ENCODE measurements at places on chromosomes 2 and 18. TPM values are rescaled to one million over a fixed set of nuclear protein-coding genes. Genes with fewer than 3 reads are reported as not detected.

The COLEC12 gene
- 103 TPM for total RNA-seq

The ILKAP gene
- 20.5 TPM for total RNA-seq

The MRPL30 gene
- 68.3 TPM for total RNA-seq

The MRPL53 gene
- 95.5 TPM for total RNA-seq

The CD226 gene
- 0.49 TPM for total RNA-seq

The GRB14 gene
- total RNA-seq = not detected

The IL1F10 gene
- not detected for total RNA-seq

The RNASEH1 gene
- total RNA-seq = 29.3 TPM

The SCN7A gene
- not detected for total RNA-seq

The UGT1A4 gene
- total RNA-seq = not detected

The INSIG2 gene
- total RNA-seq = 13.0 TPM

The CHPF gene
- 73.7 TPM for total RNA-seq

The GCKR gene
- not detected for total RNA-seq

The XDH gene
- 0.88 TPM for total RNA-seq

The ICOS gene
- total RNA-seq = not detected

The ALKAL2 gene
- total RNA-seq = not detected

The CNOT11 gene
- 50.7 TPM for total RNA-seq

The TAF4B gene
- 5.2 TPM for total RNA-seq

The MFSD6 gene
- 8.2 TPM for total RNA-seq

The RAB27B gene
- 7.0 TPM for total RNA-seq

The RUFY4 gene
- total RNA-seq = not detected

The PRSS56 gene
- not detected for total RNA-seq

The GALR1 gene
- not detected for total RNA-seq

The GKN1 gene
- not detected for total RNA-seq

The SPDYA gene
- 0.20 TPM for total RNA-seq

The NR4A2 gene
- 0.96 TPM for total RNA-seq

The ANTXR1 gene
- 69.7 TPM for total RNA-seq

The ACMSD gene
- total RNA-seq = not detected

The HRH4 gene
- total RNA-seq = not detected

The CCDC74A gene
- 41.9 TPM for total RNA-seq

The HOXD13 gene
- 1.2 TPM for total RNA-seq
